GM12892 (cell line): ENCODE measurements at places on chromosomes 2 and 18.
A peak's percentile ranks its signal among the peaks of the same experiment; 100 is the strongest.

GRCh38 chr2:1968988-1969700 is 224.8 kb upstream of the PXDN start:
- DNase-seq: no peak

DNA sequence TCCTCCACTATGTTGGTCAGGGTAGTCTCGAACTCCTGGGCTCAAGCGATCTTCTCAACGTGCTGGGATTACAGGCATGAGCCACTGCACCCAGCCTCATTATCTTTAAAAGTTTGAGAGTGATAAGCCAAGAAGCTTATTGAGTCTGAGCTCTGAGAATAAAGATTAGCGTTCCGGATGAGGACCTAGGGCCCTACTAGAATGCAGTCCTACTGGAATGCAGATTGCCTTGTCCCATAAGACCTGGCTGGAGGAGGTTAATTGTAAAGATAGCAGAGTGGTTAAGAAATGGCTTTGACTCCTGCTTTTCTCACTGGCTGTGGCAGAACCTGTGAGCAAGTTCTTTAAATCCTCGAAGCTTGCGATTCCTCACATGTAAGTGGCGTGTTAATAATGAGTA is 4.0 kb downstream of the VWA3B start:
- DNase-seq: no peak

- DNase-seq: no peak
Observed at GRCh38 chr2:176364273-176364977, 95.2 kb downstream of the MTX2 start.

GRCh38 chr2:40452786-40453185 is 896 bp upstream of the SLC8A1 start:
- no peak for DNase-seq

- no peak for DNase-seq
Observed at GRCh38 chr18:78979056-78979729, 425 bp upstream of the SALL3 start.

- DNase-seq: no peak
Observed at GRCh38 chr2:150586858-150587257, 99.4 kb upstream of the RND3 start.

DNA sequence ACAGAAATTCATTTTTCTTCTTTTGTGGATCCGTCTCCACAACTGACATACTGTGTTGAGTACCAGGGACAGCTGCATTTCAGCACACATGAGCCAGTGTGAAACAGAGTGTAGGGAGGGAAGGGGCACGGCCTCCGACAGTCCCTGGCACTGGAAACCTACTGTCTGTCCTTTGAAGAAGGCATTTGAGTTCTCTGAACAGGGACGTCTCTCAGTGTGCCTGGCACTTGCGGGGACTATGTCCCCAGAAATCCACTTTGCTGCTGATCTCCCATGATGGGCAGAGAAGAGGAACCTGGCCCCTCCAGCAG is 48.1 kb downstream of the PLB1 start:
- no peak for DNase-seq

DNA sequence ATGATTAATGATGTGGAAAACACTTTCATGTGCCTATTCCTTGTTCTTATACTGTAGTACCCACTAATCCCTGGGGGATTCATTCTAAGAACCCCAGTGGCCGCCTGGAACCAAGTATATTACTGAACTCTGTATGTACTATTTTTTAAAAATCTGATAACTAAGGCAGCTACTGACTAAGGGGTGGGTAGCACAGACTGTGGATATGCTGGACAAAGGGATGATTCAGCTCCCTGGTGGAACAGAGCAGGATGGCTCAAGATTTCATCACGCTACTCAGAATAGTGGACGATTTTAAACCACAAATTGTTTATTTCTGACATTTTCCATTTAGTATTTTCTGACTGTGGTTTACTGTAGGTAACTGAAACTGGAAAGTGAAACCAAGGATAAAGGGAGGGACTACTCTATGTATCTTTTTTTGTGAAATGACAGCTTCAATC is 41.8 kb upstream of the CDC42EP3 start:
- no peak for DNase-seq

- DNase-seq: no peak
Observed at GRCh38 chr2:14615121-14615520, 17.4 kb upstream of the LRATD1 start.

DNA sequence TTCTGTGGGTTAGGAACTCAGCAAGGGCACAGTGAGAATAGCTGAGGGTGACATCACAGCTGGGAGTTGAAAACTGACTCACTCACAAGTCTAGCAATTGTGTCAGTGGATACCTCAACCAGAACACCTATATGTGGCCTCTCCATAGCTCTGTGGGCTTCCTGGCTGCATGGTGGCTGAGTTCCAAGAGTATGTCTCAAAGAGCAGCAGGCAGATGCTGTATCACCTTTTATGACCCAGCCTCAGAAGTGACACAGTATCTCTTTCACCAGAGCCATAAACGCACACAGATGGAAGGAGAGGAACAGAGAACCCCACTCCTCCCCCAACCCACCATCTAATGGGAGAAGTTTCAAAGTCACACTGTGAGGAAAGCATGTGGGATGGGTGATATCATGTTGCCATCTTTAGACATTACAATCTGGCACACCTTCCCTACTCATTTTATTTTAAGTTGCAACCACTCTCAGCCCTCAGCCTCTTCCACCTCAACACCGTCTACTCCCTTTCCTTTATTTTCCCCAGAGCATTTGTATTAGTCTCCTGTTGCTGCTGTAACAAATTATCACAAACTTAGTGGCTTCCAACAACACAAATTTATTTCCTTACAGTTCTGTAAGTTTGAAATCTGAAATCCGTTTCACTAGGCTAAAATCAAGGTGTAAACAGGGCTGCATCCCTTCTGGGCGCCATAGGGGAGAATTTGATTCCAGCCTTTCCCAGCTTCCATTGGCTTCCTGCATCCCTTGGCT is 134.6 kb upstream of the SPATS2L start:
- DNase-seq: no peak

GRCh38 chr2:143463719-143464118 is 334.5 kb downstream of the ARHGAP15 start:
- no peak for DNase-seq

- DNase-seq: no peak
Observed at GRCh38 chr2:137957033-137957432, 7.2 kb upstream of the HNMT start.

GRCh38 chr2:10720306-10720705 is 1.1 kb upstream of the ATP6V1C2 start:
- DNase-seq: no peak

GRCh38 chr2:233766416-233766815 is 6.3 kb downstream of the UGT1A1 start:
- DNase-seq: no peak

- peak; percentile 29 for DNase-seq
Observed at GRCh38 chr2:112821142-112821541, 15.4 kb downstream of the IL1B start.

DNA sequence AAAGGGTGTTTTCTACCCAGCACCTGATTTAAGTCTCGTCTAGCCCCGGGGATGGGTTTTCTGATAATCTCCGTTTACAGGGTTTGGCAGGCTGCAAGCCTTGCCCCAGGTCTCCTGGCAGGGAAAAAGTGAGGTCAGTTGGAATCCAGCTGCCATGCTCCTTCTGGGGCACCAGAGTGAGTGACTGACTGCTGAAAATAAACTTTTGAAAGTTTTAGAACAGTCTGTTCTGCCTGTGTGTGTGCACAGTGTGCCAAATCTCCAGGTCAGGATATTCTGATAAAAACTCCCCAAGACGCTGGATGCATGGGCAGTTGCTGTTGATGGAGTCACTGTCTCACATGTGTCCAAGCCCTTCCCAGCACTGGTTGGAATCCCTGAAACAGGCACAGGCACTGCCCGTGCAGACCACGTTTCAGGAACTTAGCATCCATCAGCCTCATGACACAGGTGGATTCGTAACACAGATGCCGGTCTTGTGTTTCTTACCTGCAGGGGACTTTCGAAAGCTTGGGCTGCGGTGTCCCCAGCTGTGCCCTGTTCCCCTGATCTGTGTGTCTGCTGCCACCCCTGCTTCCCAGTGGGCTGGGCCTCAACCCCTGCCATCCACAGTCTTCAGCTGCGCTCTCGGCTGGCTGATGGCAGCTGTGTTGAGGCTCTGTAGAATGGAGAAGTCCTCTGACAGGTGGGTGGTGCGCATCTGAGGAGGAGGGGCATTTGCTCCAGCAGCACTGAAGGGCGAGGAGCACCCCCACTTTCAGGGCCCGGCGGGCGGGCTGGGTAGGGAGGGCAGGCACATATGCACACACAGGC is 65.0 kb downstream of the SH3RF3 start:
- DNase-seq: no peak

- no peak for DNase-seq
Observed at GRCh38 chr2:12856934-12857601, 140.3 kb downstream of the TRIB2 start.

GRCh38 chr2:191032588-191033429 is 18.8 kb upstream of the STAT1 start:
- no peak for DNase-seq

DNA sequence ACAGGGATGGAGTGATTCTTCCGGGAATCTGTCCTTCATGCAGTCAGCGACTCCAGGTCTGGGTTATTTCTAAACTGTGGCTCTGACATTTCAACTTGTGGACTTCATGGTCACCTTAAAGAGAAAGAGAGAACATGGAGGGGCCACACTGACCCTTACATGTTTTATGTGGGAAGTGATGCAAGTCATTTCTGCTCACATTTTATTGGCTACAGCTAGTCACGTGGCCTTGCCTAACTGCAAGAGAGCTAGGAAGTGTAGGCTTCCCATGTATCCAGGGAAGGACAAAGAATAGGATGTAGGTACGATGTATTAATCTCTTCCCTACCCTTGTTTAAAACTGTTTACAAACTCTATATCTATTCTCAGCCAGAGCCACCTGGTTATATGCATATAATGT is 30.3 kb upstream of the AFTPH start:
- DNase-seq: no peak

- DNase-seq: no peak
Observed at GRCh38 chr2:200869014-200869413, 4.6 kb upstream of the CLK1 start.

DNA sequence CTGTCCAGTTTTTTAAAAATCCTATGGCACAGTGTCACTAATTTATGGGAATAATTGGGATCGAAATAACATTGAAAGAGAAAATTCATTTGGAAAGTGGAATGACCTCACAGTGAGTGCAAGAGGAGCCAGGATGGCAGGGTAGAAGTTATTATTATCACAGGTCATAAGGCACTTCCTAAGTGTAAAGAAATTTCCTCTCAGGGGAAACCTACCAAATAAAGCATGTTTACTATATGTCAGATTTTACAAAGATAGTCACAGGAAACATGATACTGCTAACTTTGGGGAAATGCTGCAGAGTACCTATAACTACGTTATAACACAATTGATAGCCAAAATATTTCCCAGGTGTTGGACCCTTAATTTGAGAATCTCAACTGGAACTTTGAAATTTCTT is 226.3 kb upstream of the SMAD7 start:
- DNase-seq: no peak

- no peak for DNase-seq
Observed at GRCh38 chr2:70078384-70078783, 8.9 kb upstream of the PCBP1 start.

GRCh38 chr18:48440924-48441323 is 31.7 kb upstream of the ZBTB7C start:
- no peak for DNase-seq

- no peak for DNase-seq
Observed at GRCh38 chr2:41873102-41874031, 174.5 kb upstream of the PKDCC start.

DNA sequence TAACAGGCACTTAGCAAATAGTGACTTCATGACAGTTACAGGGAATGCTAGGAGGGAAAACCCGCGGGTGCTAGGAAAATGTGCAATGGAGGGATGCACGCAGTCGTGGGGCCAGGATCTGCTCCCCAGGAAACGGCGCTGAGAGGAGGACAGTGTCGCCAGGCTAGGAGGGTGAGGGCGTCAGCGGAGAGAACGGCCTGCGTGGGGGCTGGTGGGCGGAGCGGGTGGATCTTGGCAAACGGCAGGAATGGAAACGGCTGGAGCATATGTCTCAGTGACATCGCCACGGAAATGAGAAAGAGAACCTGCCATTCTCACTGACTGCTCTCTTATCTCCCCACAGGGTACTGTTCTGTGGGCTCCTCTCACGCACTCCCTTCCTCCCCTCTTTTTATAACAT is 478.5 kb upstream of the ID2 start:
- no peak for DNase-seq

- no peak for DNase-seq
Observed at GRCh38 chr2:144194326-144195071, 325.4 kb downstream of the ZEB2 start.

DNA sequence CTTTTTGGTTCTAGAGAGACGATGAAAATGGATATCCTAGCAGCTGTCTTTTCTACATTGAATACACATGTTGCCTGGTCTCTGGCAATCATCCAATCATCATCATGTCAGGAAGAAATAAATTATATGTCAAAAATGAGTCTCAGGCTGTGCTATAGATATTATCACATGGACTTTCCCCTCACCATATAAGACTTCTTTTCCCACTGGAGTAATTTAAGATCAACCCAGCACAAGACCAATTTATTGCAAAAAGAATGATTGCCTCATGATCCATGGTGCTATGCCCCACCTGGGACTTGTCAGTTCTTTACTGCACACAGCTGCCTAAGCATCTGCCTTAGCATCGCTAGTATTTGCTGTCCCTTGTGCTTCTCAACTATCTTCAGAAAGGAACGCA is 783.7 kb upstream of the TMEFF2 start:
- DNase-seq: no peak

GRCh38 chr18:43587538-43588153 is 310.4 kb upstream of the SYT4 start:
- DNase-seq: no peak

DNA sequence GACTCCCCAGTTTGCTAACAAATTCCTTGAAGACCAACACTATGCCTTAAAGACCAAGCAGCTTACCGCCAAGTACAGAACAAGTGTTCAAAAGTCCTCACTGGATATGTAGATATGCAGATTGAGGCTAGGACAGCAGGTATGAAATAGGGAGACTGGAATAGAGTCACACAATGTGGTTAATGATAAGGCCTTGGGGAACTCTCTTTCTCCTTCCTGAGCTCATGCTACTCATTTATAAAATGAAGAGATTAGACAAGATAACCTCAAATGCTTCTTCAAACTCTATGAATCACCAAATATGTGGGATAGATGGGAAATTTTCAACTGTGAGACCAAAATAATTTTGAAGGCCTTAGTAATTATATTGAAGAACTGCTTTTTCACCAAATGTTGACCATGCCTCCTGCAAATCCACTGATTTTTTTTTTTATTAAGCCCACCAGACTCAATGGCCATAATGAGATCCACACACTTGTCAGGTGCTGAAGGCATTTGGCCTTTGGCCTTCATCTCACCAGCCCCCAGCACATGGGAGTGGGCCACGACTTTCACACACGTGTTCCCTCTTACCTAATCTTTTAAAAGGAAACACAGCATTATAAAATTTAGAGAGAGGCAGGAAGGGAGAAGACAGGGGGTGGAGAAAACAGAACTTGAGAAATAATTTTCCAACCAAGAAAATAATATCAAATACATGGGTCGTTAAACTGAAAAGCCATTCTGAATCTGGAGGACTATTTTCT is 181.5 kb downstream of the EN1 start:
- DNase-seq: no peak

DNA sequence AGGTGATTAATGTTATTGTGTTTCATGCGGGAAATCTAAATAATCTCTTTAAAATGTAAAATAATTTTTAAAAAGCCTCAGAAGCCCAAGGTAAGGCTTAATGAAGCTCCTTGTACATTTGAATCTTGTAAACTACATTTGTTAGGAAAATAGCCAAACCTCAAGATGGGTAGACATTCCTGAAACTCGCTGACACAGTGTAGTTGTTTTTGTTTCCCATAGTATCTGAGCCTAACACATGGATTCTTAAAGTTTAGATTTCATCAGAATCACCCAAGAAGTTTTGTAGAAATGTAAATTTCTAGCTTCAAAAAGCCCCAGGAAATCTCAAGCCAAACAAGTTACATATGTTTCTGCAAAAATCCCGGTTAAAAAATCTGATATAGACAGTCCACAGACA is 1221.1 kb upstream of the ACVR2A start:
- DNase-seq: no peak
